ENCODE measurements at places on chromosomes 13 and 19. TPM values are rescaled to one million over a fixed set of nuclear protein-coding genes. Genes with fewer than 3 reads are reported as not detected.
A peak's percentile ranks its signal among the peaks of the same experiment; 100 is the strongest.

DNA sequence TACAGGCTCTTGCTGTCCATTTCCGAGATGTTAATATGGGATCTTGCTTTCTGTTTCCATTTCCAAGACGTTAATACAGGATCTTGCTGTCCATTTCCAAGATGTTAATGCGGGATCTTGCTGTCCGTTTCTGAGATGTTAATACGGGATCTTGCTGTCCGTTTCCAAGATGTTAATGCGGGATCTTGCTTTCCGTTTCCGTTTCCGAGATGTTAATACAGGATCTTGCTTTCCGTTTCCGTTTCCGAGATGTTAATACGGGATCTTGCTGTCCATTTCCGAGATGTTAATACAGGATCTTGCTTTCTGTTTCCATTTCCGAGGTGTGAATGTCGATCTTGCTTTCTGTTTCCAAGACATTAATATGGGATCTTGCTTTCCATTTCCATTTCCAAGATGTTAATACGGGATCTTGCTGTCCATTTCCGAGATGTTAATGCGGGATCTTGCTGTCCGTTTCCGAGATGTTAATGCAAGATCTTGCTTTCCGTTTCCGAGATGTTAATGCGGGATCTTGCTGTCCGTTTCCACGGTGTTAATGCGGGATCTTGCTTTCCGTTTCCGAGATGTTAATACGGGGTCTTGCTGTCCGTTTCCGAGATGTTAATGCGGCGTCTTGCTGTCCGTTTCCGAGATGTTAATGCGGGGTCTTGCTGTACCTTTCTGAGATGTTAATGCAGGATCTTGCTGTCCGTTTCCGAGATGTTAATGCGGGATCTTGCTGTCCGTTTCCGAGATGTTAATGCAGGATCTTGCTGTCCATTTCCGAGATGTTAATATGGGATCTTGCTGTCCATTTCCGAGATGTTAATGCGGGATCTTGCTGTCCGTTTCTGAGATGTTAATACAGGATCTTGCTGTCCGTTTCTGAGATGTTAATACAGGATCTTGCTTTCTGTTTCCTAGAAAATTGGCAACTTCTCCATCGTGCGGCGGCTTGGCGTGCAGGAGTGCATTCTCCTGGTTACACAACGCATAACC lies 38.3 kb downstream of the PEX11G start:
- no peaks in the 10 kb centered on the region for H3K4me1 ChIP-seq
- H3K4me3 ChIP-seq = no peak overlapping the region
- H3K27me3 ChIP-seq = no peaks in the 10 kb centered on the region
- no peak overlapping the region for H3K27ac ChIP-seq
- peaks cover 74% of the 10 kb centered on the region for H3K36me3 ChIP-seq
- DNase-seq = no peak

DNA sequence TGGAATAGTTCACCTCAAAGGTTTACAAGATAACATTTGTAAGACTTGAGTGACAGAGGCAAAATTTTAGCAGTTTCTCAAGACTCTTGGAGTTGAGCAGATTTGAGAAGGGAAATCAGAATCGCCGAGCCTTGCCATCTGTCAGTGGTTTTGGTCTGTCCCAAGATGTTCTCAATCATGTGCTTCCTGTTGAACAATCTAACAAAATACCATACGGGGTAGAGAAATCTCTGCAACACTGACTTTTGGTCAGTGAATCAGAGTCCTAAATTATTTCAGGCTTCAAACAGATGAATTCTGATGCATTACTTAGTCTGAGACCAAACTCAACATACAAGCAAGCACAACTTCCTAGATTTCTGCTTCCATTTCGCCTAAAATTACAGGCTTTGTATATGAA lies 3.8 kb downstream of the KCTD12 start:
- H3K4me1 ChIP-seq = peaks cover 65% of the 10 kb centered on the region
- H3K27me3 ChIP-seq = no peaks in the 10 kb centered on the region
- H3K4me3 ChIP-seq = peak overlapping the region; percentile 62
- no peaks in the 10 kb centered on the region for H3K36me3 ChIP-seq
- no peak for DNase-seq

The RANBP3 gene
- total RNA-seq = 69.6 TPM

The SSC5D gene
- total RNA-seq = 3.1 TPM

All from heart left ventricle (tissue), 16 donors.